ENCODE measurements at places on chromosomes 1 and 21. TPM values are rescaled to one million over a fixed set of nuclear protein-coding genes. Genes with fewer than 3 reads are reported as not detected.

TSPAN2 gene
- 0.26 TPM for total RNA-seq

GFI1 gene
- 79.7 TPM for total RNA-seq

PTAFR gene
- total RNA-seq, result 0.29 TPM

SYCP1 gene
- total RNA-seq, result not detected

SPRR2A gene
- not detected for total RNA-seq

PPFIA4 gene
- 20.8 TPM for total RNA-seq

OR2T2 gene
- not detected for total RNA-seq

INSRR gene
- total RNA-seq, result 0.12 TPM

- DNase-seq, result no peak
Observed at GRCh38 chr1:160338580-160338979, 4.5 kb downstream of the COPA start.

DNA sequence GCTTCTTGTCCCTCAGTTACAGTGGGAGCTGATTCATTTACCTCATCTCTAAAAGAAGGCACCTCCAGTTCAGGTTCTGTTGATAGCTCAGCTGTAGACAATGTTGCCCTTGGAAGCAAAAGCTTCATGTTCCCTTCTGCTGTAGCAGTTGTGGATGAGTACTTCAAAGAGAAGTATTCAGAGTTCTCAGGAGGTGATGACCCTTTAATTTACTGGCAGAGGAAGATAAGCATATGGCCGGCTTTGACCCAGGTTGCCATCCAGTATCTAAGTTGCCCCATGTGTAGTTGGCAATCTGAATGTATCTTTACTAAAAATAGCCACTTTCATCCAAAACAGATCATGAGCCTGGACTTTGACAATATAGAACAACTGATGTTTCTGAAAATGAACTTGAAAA, 4.5 kb downstream of the ZBED6 start:
- DNase-seq, result no peak

GRCh38 chr21:36799869-36800268, 101.0 kb downstream of the SIM2 start:
- DNase-seq, result no peak

- no peak for DNase-seq
Observed at GRCh38 chr1:116476321-116476720, 94.5 kb downstream of the CD58 start.

DNA sequence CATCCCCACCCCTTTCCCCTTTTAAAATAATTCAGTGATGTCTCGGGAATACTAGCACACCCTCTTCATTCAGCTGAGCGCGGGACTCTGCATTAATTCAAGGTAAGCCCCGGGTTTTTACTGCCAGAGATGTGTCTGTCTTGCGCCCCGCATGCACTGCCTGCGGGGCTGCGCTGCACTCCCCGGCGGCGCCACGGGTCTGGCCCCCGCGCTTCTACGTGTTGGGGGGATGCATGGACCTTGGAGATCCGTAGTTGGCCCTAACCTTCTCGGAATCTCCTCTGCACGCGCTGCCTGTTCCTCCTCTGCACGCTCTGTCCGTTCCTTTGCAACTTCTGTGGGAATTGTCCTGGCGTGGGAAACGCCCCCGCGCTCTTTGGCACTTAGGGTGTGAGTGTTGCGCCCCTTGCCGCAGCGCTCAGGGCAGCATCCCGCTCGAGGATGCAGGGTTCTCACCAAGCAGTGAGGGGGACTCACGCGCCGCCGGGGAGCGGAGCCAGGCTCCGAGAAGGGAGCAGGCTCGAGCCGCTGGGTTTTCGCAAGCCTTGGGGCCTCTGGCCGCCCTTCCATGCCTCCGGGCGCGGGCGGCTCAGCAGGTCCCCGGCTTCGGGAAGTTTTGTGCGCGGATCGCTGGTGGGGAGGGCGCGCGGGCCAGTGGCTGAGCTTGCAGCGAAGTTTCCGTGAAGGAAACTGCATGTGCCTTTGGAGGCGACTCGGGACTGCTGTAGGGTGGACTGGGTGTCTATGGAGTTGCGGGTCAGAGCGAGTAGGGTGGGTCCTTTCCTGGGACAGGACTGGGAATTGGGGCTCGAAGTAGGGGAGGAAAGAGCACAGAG, 165.1 kb upstream of the CACNA1E start:
- peak; percentile 10 for DNase-seq

GRCh38 chr1:155012026-155012546, 9.5 kb downstream of the ZBTB7B start:
- no peak for DNase-seq

- DNase-seq, result no peak
Observed at GRCh38 chr1:84412316-84412942, 14.1 kb downstream of the DNASE2B start.

DNA sequence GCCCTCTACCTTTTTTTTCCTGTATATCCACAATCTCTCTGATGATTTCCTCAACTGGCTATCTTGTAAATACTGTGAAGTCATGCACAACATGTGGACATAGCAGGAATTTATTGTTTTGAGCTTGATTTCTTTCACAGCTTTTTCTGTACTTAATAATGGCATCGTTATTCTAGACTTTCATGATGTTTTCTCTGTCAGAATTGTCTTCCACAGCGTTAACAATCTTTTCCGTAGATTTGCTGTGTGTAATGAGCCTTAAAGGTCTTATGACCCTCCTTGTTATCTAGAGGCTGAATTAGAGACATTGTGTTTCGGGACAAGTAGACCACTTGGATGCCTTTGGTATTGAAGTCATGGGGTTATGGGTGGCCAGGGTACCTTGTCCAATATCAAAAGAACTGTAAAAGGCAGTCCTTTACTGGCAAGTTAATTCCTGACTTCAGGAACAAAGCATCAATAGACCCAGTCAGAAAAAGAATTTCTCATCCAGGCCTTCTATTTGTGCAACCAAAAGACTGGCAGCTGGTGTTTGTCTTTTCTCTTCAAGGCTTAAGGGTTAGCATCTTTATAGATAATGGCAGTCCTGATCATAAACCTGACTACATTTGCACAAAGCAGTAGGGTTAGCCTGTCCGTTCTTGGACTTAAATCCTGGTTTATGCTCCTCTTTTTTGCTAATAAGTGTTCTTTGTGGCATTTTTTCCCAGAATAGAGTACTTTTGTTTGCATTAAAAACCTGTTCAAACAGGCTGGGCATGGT, 30.1 kb upstream of the CHAF1B start:
- no peak for DNase-seq

- DNase-seq, result no peak
Observed at GRCh38 chr1:209202830-209203532, 380.5 kb upstream of the CAMK1G start.

GRCh38 chr1:76177615-76178014, 103.1 kb downstream of the ST6GALNAC3 start:
- DNase-seq, result no peak

- DNase-seq, result no peak
Observed at GRCh38 chr1:152646656-152647055, 16.5 kb upstream of the LCE2D start.

- DNase-seq, result no peak
Observed at GRCh38 chr21:42692688-42693087, 39.3 kb downstream of the PDE9A start.

DNA sequence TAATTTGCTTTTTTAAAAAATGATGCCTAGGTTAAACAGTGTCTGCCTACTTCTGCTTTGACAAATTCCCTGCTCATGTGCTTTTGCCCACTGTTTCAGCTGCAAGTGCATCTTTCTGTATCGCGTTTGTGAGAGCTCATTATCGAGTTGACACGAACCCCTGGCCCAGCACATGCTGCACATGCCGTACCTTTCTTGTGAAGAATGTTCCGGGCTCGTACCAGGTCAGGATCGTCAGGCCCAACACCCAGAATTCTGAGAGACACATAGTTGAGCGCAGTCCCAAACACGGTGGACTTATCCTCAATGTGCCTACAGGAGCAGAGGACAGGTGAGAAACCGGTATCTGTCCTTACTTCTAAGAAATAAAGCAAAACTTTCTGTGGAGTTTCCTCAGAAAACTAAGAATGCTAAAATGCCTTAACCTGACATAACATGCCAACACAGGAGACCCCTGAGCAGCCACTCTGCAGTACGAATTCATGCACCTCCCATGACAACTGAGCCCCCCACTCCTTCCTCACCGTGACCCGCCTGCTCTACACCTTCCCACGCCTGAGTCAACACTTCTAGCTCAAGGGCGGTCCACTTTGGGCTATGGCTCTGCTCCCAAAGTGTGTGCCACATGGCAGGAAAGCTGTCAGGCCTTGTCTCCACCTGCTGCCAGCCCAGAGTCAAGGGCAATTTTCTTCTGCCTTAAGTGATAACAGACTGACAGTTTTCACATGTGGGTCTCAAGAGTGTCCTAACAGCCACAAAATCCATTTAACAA, 6.7 kb downstream of the LSS start:
- DNase-seq, result no peak

- DNase-seq, result no peak
Observed at GRCh38 chr1:61472876-61473275, 252.1 kb downstream of the TM2D1 start.

DNA sequence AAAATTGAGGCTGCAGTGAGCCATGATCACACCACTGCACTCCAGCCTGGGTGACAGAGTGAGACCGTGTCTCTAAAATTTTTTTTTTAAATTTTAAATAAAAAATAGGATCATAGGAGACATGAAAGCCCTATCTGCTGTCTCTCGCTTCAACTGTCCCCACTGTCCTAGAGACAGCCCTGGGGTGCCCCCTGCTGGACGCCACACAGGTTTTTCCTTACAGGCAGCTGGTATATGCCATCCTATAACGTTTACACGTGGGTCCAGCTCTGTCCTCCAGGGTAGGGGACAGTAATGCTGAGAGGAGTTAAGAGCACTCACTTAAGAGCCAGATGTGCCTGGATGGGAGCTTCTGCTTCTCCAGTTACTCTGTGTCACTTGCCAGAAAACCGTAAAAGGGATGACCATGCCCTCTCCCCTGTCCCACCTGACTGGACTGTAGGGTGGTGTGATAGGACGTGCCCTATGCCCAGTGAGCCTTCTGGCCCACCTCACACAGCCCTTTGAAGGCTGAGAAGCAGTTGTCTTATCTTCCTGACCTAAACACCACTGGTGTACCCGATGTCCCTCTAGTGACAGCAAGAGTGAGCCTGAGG, 8.5 kb downstream of the FBXO2 start:
- DNase-seq, result peak; percentile 77

DNA sequence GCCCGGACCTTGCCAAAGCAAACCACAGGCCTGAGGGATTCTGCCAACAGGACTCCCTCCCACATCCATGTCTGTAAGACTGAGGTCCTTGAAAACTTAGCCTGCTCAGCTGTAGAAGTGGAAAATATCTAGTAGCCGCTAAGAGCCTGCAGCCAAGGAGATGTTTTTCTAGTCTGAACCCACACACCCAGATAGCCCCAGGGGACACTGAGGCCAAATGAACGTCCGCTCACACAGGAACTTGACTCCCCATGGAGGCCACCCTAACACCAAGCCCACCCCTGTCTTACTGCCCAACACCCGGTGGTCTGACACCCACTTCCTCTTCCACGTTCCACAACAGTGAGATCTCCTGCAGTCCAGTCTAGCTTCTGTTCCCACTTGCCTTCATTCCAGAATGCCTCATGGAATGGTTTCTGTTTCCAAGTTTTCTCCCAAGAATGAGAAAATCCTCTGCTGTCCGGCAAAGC, 174.8 kb downstream of the PLPP3 start:
- no peak for DNase-seq

- DNase-seq, result no peak
Observed at GRCh38 chr1:161987303-161987702, 36.4 kb downstream of the OLFML2B start.

- no peak for DNase-seq
Observed at GRCh38 chr1:161840363-161840762, 74.2 kb downstream of the ATF6 start.

DNA sequence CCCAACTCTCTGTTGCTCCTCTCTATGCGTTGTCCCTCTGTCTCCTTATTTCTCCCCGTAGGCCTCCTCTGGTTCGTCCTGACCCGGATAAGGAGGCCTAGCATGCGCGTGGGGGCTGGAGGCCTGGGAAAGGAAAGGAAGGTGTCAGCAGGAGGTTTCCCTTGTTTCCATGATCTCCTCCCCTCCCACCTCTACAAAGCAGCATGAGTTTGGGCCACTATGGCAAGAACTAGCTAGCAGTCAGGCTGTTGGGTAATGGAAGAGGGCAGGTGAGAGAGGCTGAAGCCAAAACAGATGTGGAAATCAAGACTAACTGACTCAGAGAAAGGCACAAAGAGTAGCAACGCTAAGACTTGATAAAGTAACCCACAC, 687 bp upstream of the SEMA6C start:
- no peak for DNase-seq

DNA sequence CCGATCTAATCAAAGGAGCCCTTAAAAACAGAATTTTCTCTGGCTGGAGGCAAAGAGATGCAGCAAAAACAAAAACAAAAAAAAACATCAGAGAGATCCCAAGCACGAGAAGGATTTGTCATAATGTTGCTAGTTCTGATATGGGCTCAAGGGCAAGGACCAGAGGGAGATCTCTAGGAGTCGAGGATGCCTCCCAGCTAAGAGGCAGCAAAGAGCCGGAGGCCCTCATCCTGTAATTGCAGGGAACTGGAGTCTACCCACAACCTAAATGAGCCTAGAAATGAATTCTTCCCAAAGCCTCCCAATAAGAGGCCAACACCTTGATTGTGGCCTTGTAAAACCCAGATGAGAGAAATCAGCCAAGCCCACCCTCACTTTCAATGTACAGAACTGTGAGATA, 12.0 kb downstream of the GNG12 start:
- no peak for DNase-seq

GRCh38 chr1:155990005-155990739, 11.8 kb upstream of the ARHGEF2 start:
- no peak for DNase-seq

GRCh38 chr1:169392406-169392805, 24.4 kb downstream of the BLZF1 start:
- no peak for DNase-seq

- no peak for DNase-seq
Observed at GRCh38 chr1:235820061-235820460, 46.6 kb downstream of the LYST start.

DNA sequence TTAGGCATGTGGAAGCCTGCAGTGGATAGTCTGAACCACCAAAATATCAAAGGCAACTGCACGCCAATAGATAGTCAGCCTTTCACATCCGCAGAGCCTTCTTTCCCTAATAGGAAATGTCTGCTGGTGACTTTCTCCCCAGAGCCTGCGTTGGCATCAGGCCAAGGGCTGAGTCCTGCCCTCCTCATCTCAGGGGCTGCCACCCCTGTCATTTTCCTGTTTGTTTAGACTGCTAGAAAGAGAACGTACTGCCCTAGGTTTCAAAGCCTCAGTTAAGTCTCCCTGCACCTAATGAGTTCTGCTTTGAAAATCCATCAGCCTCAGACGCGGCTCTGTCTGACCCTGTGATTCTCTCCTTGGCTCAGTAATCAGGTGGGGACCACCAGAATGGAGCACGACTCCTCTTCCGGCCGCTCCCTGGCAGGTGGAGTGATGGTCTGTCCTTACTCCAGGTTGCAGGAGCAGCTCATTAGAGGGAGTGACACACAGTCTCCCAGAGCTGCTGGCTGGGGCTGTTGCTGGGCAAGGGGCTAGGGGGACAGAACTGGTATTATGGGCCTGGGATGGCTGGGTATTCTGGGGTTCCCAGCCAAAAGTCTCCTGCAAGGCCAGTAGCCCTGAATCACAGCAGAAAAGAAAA, 27.3 kb downstream of the STUM start:
- DNase-seq, result no peak

DNA sequence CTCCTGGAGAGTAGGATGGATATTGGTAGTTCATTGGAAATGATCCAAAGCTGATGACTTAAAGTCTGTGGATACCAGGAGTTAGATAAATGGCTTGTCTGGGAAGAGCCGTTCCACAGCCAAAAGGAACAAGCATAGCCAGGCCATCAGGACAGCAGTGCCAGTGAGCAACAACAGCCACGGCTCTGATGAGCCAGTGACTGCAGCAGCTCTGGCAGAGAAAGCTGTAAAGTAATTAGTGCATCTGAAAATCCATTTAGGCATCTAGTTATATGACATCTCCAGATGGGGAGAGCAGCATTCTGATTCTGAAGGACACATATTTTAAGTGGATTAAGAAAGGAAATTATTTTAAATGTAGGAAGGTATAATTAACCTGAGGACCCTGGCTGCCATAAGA, 256.2 kb upstream of the PLXNA2 start:
- no peak for DNase-seq
